ENCODE measurements at places on chromosomes 3 and 15.

GRCh38 chr3:87307805-87308204 is 31.4 kb upstream of the POU1F1 start:
- no peak for DNase-seq

- no peak for DNase-seq
These were observed 227.4 kb upstream of the THRB start for GRCh38 chr3:24722087-24722486.

DNA sequence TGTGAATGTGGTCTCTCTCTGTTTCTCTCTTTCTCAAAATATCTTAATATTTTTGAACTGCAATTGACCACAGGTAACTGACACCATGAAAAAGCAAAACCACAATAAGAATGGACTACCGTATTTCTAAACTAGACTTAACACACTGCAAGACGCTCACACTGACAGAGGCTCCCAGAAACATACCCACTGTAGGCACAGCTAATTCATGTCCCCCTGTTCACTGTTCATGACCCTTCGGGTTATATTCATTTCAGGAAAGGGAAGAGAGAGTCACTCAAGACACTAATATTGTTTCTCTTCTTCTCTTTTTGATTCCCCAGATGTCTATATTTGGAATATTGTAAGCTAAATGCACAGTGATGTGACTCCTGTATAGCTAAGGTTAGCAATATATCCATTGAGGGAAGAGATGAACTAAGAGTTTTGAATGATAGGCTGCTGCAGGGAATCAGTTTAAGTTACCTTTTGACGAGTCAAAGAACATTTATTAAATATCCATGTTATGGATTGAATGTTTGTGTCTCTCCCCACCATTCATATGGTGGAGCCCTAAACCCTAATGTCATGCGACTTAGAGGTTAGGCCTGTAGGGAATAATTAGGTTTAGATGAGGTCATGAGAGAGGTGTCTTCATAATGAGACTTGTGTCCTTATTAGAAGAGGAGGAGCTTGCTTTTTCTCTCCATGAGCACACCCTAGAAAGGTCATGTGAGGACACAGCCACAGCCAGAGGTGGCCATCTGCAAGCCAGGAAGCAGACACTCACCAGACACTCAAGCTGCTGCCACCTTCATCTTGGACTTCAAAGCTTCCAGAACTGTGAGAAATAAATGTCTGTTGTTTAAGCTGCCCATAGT is 216.6 kb upstream of the GRM7 start:
- no peak for DNase-seq

- DNase-seq: no peak
These were observed 8.8 kb downstream of the UBL7 start for GRCh38 chr15:74451861-74452835.

DNA sequence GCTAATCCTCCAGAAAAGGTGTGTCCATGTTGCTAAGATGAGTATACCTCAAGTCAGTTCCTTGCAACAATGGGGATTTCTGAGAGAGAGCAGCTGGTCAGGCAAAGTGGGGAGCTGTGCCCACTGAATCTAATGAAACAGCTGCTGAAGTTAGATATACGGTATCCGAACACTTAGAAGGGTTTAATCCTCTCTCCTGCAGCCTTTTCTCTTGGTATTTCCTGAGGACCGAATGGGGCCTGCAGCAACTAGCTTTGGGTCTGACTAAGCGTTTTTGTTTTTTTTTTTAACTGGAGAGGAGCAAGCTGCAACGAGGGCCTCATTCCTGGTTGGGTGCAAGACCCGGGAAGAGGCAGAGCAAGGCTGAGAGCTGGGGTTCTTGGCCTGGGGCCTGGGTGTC is 37.6 kb upstream of the BNC1 start:
- no peak for DNase-seq

GRCh38 chr15:67096546-67097294 is 31.3 kb downstream of the SMAD3 start:
- DNase-seq: no peak

GRCh38 chr3:88092270-88092669 is 33.2 kb downstream of the ZNF654 start:
- no peak for DNase-seq

DNA sequence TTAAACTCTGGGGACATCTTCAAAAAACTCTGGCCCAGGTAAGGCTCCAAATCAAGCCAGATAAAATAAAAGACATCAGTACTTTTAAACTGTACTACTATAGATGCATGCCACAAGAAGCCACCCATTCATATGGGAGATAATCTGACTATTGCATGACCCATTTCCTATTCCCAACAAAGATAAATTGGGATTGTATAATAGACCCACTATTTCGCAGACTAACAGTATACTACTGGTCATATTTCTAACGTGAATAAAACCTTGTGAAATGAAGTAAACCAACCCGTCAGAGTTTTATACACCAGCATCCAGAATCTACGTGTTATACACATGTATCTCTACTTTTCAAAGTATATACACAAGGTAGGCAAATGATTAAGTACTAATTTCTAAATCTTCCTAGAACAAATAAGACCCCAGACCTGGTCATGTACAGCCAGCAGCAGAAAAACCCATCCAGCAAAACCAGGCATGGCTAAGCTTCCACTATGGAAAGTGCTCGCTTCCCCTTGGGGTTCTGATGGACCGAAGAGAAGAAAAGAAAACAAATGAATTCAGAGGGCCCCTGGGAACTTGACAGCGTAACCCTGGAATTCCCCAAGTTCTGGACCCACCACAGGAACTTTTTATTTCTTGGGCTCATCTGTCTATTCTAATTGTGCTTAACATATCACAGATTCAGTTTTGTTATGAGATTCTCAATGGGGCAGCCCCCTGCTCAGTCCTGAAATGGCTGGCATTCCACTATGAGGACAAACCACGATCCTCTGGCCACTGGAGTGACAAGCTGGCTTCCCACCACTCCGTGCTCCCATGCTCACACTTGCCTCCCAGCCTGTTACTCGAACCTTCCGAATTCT is 69.1 kb downstream of the MB21D2 start:
- DNase-seq: no peak

Measured in right lung (tissue), 10 donors.